ENCODE measurements at places on chromosomes 16 and 17. TPM values are rescaled to one million over a fixed set of nuclear protein-coding genes. Genes with fewer than 3 reads are reported as not detected.
A peak's percentile ranks its signal among the peaks of the same experiment; 100 is the strongest.

The MYH1 gene
- not detected for total RNA-seq

The CEMP1 gene
- not detected for total RNA-seq

The C16orf89 gene
- 13.1 TPM for total RNA-seq

DNA sequence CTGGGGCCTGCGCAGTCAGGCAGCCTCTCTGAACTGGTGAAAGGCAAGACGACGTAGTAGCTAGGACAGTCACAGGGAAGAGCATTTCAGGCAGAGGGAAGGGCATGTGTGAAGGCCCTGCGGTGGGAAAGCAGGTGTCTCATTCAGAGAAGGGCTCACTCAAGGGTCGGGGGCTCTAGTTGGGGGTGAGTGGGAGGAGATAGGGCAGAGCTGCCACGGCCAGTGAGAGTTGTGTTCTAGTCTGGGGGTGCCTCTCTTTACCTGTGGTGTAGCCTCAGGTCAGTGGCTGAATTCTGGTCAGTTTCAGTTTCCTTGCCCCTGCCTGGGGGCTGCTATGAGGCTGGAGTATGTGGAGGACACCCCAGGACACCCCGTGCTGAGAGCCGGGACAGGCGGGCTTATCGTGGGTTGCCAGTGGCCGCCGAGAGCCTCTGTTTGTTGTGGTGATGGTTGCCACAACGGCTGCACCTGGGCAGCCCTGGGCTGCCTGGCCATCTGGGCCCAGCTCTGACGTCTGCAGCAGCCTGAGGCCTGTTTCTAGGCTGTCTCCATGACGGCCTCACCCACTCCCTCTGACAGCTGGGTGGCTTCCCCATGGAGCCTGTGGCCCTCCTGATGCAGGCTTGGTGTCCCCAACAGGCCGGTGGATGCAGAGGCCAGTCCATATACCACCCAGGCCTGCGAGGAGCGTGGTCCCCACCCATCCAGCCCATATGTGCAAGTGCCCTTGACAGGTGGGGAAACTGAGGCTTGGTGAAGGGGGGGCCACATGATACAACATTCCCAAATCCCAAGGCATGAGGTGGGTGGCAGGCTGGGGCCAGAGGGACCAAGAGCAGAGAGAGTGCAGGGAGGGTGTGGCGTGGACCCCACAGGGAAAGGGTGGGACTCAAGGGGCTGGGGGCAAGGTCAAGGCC lies 10.8 kb downstream of the MAP2K3 start:
- DNase-seq: no peak
- no peak overlapping the region for H3K4me3 ChIP-seq
- H3K4me1 ChIP-seq: no peaks in the 10 kb centered on the region
- H3K27me3 ChIP-seq: no peaks in the 10 kb centered on the region
- H3K36me3 ChIP-seq: no peaks in the 10 kb centered on the region
- no peak overlapping the region for H3K27ac ChIP-seq

GRCh38 chr16:55499281-55499680 lies 9.6 kb upstream of the LPCAT2 start:
- H3K36me3 ChIP-seq: no peaks in the 10 kb centered on the region
- peak overlapping the region; percentile 75 for H3K27ac ChIP-seq
- no peak overlapping the region for H3K4me3 ChIP-seq
- no peaks in the 10 kb centered on the region for H3K27me3 ChIP-seq

DNA sequence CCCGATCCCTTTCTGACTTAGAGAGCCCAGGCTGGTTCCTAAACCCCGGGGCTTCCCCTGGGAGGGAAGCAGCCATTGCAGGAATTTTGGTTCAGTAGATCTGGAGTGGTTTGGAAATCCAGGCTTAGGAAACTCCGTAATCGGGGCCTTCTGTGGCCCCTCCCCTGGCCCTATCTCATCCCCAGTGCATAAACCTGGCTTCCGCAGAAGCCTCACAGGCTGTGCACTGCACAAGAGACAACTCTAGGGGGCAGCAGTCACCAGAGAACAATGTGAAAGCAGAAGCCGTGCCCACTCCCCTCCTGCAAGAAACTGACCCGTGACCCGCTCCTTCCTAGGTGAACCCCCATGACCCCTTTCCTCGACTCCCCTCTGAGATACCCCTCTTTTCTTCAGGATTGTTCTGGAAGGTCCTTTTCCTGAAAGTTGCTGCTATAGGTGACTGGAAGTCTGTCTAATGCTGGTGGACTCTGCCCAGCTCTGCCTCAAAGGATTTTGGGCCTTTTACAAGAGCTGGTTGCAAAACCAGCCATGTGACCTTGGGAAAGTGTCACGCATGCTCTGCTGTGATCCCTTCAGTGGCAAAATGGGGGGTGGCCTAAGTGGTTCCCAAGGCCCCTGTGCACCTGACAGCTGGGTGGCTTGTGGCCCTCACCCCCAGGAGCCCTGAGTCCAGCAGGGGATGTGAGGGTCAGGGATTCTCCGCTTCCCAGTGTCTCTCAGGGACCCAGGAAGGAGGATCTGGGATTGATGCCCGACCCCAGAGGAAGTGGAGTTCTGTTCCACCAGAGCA lies 14.4 kb downstream of the GUCY2D start:
- H3K4me3 ChIP-seq: peak overlapping the region; percentile 12
- H3K27ac ChIP-seq: no peak overlapping the region
- no peak for DNase-seq
- no peaks in the 10 kb centered on the region for H3K36me3 ChIP-seq

GRCh38 chr16:56369202-56369601 lies 56.1 kb downstream of the AMFR start:
- DNase-seq: no peak
- H3K27ac ChIP-seq: no peak overlapping the region
- H3K4me1 ChIP-seq: no peaks in the 10 kb centered on the region

DNA sequence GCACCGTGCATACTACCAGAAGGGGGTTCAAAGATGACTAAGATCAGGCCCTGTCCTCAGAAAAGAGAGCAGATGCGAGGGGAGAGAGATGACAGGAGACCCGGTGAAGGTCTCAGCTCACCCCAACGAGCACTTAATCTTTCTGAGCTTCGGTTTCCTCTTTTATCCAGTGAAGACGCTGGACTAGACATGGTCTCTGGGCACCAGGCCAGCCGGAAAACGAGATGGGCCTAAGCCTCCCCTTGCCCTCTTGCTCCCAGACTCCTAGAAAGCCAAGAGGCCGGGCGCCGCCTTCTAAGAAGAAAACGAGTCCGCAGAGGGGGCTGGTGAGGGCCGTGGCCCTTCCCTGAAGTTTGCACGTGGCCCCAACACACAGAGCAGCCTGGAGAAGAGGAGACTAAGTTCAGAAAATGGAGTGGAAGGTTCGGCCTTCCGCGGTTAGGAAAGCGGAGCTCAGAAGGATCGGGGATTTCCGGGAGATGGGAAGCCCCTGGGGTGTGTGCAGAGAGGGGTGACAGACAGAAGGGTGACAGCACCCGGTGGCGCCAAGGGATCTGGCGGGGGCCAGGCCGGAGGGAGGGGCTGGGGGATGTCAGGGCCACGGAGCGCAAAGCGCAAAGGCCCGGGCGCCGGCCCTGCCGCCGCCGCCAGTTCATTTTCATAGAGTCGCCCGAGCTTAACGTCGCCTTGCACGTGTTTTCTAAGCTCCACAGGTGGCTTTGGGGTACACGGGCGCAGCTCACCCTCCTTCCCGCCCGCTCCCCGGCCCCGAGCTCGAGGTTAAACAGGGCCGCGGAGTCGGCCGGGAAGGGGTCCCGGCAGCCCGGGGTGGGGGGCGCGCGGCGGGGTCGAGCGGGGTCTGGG lies 42.1 kb upstream of the BHLHA9 start:
- H3K4me3 ChIP-seq: peak overlapping the region; percentile 11
- H3K36me3 ChIP-seq: no peaks in the 10 kb centered on the region
- H3K27me3 ChIP-seq: peaks cover 13% of the 10 kb centered on the region
- peaks cover 22% of the 10 kb centered on the region for H3K4me1 ChIP-seq
- no peak for DNase-seq

DNA sequence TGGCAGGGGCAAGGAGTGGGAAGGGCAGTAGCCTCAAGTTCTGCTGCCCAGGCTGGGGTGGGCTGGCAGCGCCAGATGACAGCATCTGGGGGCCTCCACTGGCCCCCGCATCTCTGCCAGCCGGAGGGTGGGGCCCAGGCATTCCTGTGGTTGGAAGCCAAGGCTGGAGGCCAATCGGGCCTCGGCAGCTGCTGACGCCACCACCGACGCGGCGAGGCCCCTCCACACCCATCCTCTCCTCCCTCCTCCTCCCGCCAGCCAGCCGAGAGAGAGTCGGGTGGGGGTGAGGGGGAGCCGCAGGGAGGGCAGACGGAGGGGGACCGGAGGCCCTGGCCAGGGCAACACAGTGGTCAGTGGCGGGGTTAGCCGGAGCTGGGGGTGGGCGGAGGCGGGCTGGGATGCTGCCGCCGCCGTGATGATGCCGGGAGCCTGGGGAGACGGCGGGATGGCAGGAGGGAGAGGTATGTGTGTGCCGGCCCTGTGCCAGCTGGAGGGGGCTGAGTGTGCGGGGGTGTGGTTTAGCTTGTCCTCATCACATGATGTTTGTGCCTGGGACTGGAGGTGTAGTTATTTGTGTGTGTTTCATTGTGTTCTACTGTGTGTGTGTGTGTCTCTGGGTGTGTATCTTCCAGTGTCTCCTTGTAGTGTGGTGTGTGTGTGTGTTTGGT lies 36.6 kb downstream of the ARHGAP23 start:
- no peaks in the 10 kb centered on the region for H3K27me3 ChIP-seq
- DNase-seq: peak; percentile 94
- H3K4me3 ChIP-seq: peak overlapping the region; percentile 46
- no peaks in the 10 kb centered on the region for H3K4me1 ChIP-seq
